Kasumi-1 (cell line): ENCODE measurements at places on chromosomes 3 and 15.

- DNase-seq = no peak
Measured at GRCh38 chr3:115418583-115418982, 204.7 kb upstream of the GAP43 start.

GRCh38 chr3:186421946-186422345, 59.9 kb upstream of the DGKG start:
- DNase-seq = no peak

- no peak for DNase-seq
Measured at GRCh38 chr15:25652704-25653103, 210.4 kb downstream of the ATP10A start.

GRCh38 chr15:76336254-76337058, at the start of gene ISL2:
ISL2 (plus strand) TSS chr15:76336773; CDS start chr15:76336884, 111 bp downstream.
- peak; percentile 9 for DNase-seq

DNA sequence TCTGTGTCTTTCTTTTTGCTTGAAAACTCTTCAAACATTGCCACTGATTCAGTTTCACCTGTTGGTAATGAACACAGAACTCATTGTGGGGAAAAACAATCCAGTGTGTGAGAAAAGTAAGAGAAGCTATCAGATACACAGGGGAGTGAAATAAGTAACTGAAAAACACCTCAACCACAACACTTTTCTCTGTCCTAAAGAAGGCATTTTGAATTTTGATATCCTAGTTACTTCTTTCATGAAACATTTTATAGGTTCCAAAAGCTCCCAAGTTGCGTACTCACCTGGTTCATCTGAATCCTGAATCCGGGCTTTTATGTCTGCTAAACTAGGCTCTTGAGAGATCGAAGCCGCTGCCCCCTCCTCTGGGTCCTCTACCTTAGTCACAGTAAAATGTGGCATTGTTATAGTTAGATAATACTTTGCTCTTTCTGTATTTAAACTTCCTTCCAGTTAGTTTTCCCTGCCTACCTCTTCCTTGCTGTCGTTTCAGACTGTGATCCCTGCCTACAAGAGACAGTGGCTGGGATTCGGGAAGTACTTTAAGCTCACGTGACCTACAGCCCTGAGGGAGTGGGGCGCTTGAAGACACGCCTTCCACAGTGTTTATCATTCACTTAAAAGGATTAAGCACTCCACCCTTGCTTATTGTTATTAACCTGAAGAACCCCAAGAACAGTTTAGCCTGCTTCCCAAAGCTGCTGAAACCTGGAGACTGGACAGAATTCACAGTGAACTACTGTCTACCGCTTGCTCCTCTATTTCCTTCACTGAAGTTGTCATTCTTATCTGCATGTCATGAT, 19.1 kb downstream of the SLC12A6 start:
- DNase-seq = peak; percentile 60

- DNase-seq = no peak
Measured at GRCh38 chr15:85897895-85898717, 103.4 kb upstream of the KLHL25 start.

- DNase-seq = no peak
Measured at GRCh38 chr3:141412087-141412935, 44.0 kb downstream of the ZBTB38 start.

DNA sequence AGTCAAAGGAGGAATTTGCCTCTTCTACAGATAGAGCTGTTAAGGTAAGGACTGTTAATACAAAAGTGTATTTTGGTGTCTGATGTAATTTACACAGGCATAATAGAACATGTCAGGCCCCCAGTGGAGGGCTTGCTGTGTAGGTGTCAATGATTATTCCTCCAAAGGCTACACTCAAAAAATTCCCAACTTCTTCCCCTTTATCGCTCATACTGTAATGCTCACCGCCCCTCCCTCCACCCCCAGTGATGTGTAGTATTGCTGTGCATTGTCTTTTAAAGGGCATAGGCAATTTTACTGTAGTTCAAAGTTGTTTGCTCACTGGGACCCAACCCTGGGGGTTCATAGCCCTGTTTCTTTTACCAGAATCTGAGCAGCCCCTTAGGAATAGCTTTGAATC, 32.2 kb downstream of the NSUN3 start:
- no peak for DNase-seq

- DNase-seq = no peak
Measured at GRCh38 chr3:50447290-50447840, 56.1 kb downstream of the CACNA2D2 start.

DNA sequence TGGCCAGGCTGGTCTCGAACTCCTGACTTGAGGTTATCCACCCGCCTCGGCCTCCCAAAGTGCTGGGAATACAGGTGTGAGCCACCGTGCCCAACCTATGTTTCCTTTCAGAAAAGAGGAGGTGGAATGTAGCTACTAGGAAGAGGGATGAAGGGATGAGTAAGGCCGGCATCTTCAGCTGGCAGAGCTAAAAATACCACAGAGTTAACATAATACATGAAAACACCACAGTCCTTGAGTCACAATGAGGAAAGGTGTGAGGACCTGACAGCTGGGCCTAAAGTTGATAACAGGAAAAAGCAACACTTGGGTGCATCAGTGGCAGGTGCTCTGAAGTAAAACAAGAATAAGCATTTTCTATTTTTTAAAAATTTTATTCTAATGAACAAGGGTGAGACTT, 392.2 kb downstream of the DIPK2A start:
- DNase-seq = no peak

GRCh38 chr15:70795311-70795665, 31.9 kb upstream of the UACA start:
- no peak for DNase-seq

DNA sequence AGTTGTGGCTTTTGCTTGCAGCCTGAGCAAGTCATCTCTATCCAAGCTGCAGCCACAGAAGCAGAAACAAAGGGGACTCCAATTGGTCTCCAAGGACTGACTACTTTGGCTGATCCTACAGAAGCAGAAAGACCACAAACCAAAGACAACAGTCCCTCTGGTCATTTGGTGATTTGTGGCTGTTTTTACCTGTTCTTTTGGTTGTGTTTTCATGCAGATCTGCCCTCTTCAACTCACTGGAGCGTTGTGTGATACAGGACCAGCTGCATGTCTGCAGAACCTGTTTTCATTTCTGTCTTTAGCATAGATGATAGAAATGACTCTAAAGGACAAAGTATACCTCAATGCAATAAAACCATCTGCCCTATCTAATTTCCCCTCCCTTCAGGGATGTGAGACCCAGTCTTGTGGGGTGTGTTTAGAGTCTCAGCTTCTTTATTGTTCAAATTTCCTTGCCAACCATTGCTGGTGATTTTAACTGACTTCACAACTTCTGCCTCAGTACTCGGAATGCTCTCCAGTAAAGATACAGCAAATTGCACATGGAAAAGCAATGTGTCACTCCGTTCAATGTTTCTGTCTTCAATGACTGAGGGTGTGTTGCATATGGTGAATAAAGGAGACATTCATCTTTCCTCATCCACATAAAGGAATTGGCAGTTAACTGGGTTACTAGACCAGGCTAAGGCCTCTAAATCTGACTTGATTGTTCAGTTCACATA, 48.9 kb upstream of the SLC7A14 start:
- DNase-seq = no peak

GRCh38 chr3:182895513-182896112, 84.7 kb downstream of the DCUN1D1 start:
- no peak for DNase-seq

DNA sequence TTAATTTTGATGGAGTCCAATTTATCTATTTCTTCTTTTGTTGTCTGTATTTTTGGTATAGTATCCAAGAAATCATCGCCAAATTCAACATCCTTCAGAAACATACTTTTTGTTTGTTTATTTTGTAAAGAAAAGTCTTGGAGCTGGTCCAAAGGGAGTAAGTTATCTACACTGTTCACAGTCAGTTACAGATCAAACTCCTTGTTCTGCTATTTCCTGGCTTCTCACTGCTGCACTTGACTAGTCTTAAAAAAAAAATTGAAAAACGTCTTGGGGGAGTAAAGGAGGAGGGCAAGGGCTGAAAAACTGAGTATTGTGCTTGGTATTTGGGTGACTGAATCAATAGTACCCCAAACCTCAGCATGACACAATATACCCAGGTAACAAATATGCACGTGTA, 105.6 kb downstream of the NFKBIZ start:
- no peak for DNase-seq

- no peak for DNase-seq
Measured at GRCh38 chr3:3212781-3213440, 33.4 kb upstream of the CRBN start.

DNA sequence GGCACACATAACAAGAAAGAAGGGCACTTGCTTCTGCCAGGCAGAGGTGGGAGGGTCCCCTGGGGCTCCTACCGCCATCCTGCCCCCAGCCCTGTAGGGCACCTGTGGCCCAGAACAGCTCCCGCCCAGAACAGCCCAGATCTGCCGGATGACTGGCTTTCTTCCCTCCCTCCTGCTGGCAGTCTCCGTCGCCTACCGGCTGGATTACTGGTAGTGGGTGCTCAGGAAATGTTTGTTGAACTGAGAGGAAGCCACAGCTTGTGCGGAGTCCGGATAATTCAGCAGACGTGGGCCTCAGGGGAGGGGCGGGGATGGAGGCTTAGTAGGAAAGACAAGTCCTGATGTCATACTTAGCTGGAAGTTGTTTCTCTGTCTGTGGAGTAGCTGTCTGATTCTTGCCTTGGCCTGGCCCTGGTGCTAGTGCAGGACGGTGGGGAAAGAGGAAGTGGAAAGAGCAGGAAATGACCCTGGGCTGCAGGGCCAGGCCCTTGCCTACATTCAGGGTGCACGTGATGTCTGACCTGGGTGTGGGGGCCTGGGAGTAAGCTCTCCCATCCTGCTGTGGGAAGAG, 6.7 kb downstream of the CCDC9B start:
- peak; percentile 92 for DNase-seq

GRCh38 chr3:83150896-83151295, 1389.5 kb upstream of the GBE1 start:
- no peak for DNase-seq

- DNase-seq = no peak
Measured at GRCh38 chr15:36884936-36885635, 215.3 kb downstream of the MEIS2 start.

DNA sequence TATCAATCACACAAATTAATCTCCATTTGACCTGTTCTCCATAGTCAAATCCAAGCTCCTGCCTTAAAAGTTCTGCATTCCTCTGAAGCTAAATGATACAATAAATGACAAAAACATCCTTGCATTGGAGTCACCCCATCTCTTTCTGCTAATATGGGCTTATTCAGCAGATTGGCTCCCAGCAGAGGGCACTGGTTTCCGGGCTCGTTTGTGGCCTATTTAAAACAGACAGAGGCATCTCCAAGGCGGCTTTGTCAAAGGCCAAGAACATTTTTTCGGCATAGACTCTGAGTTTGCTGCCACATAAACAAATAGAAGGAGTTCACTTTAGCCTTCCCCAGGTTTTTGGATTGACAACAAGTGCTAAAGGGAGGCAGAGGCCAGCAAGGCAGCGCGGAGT, 204.4 kb upstream of the RASGRP1 start:
- DNase-seq = no peak
